ENCODE measurements at places on chromosomes 3 and 15.

DNA sequence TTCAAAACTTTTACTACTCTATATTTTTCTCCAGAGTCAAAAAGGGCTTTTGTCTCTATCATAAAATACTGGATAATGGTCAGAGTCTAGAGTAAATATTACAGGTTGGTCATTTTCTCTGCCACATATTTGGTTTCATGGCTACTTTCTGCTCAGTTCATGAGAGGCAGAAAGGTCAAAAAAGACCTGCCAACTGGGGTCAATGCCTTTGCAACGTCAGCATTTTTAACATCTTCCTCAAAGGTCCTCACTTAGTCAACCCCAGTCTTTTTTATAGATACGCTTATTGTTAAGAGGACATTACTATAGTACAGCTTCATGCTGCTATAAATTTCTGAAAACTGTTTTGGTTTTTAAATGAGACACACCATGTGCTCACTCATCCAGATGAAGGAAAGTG lies 312.1 kb upstream of the ARHGEF26 start:
- no peak for DNase-seq

DNA sequence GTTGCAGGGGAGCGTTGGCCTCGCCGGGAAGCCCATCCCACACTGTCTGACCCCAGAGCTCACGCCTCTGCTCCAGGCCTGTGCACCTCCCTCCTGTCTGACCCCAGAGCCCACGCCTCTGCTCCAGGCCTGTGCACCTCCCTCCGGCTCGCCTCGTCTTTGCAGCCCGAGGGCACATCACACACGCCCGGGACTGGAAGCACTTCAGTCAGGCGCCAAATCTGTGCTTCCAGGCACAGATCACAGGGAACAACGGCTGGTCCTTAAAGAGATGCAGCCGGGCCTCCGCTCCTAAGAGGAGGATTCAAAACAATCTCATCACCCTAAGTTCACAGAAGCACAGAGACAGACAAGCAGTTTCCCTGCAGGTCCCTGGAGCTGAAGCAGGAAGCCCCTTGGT lies 103.0 kb upstream of the RPL32 start:
- DNase-seq, result no peak

DNA sequence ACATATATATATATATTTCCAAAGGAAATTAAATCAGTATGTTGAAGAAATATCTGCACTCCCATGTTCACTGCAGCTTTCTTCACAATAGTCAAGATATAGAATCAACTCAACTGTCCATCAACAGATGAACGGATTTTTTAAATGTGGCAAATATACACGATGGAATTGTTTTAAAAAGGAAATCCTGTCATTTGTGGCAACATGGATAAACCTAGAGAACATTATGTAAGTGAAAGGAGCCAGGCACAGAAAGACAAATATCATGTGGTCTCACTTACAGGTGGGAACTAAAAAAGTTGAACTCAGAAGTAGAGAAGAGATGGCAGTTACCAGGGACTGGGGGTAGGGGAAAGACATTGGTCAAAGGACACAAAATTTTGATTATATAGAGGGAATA lies 253.7 kb downstream of the ULK4 start:
- no peak for DNase-seq

- DNase-seq, result no peak
These were observed 485 bp downstream of the PAK6 start for GRCh38 chr15:40239404-40239692.

- no peak for DNase-seq
These were observed 201.6 kb downstream of the SATB1 start for GRCh38 chr3:18223571-18223970.

GRCh38 chr3:9951126-9951525 lies 1.1 kb downstream of the PRRT3 start:
- no peak for DNase-seq

GRCh38 chr3:85652360-85652759 lies 693.6 kb downstream of the CADM2 start:
- no peak for DNase-seq

GRCh38 chr3:143366672-143367071 lies 247.1 kb downstream of the CHST2 start:
- no peak for DNase-seq

- no peak for DNase-seq
These were observed 1003.3 kb upstream of the NR2F2 start for GRCh38 chr15:95327183-95327525.

DNA sequence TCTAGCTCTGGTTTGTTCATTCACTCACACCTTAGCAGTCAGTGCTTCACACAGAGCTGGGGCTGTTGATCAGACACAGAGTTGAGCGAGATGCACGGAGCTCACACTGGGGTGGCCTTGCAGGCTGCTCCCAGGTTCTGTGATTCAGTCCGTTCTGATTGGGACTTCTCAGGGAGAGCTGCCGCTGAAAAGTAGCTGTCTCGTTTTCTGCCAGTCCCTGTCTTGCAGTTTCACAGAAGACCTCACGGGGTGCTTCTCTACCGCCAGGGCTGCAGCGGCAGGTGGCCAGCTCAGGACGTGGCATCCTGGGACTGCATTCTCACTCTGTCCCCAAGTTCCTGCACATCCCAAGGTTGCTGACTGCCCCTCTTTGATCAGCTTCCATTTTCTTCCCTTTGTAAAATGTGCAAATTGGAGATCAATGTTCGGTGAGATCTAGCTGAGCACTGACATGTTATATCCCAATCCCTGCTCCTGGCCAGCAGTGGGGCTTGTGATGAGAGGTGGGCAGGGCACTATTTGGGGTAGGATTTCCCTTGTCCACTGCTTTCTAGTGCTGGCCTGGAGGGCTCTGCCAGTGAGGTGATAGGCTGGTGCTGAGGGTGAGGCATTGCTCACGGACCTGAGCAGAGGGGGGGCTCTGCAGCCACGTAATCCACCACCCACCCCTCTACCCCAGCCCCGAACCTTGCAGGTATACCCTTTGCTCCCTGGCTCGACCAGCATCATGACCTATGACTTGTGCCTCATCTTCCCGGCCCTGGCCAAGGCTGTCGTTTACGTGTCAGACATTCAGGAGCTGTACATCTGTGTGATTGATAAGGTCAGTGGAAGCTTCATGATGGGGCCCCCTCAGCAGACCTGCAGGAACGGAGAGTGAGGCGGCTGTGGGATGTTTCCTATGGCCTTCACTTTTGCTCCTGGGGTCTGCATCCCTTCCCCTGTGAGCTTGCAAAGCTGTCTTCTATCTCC lies 5.3 kb upstream of the TXNRD3 start:
- DNase-seq, result no peak

DNA sequence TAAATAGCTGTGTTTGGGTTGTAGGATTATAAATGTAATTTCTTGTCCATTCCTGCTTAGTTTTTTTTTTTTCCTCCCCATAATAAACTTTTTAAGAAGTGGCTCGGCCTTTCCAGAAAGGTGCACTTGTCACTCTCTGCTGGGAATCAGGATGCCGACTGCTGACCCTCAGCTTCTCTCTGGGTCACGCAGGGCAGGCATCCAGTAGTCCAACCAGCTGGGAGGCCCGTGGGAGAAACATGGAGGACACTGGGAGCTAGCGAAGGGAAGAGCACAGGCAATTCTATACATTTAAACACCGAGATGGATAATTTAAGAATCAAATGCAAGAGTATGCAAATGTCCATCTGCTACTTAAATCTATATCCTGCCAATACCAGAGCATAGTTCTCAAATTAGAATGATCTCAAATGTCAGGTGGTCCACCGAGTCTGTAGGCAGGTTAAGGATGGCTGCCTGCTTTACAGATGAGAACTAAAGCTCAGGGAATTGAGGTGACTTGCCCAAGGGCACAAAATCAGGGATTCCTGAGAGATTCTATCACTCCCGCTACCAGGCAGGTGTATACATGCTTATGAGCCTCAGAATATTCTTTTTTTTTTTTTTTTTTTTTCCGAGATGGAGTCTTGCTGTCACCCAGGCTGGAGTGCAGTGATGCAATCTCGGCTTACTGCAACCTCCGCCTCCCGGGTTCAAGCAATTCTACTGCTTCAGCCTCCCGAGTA lies 64.5 kb downstream of the DAPK2 start:
- DNase-seq, result no peak

GRCh38 chr15:81360491-81360890 lies 13.5 kb downstream of the TMC3 start:
- no peak for DNase-seq

DNA sequence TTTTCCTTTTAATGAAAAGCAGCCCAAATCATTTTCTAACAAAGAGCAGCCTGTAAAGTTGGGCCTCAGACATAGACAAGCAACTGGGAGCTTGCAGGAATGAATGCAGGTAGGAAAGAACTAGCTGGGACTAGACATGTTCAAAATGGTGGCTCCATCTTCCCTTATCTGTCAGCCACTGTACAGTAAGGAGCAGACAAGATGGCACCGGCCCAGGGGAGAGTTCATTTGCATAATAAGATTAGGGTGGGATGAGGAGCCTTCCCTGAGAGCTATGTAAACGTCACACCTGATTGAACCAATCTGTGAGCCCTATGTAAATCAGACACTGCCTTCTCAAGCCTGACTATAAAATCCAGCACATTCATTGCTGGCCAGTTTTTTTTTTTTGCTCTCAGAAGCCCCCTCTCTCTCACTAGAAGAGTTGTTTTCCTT lies 59.7 kb upstream of the GK5 start:
- DNase-seq, result no peak

GRCh38 chr15:40037721-40038120 lies 1.3 kb downstream of the SRP14 start:
- DNase-seq, result no peak

GRCh38 chr3:24763393-24763792 lies 268.7 kb upstream of the THRB start:
- no peak for DNase-seq

GRCh38 chr15:90947577-90948357 lies 6.9 kb upstream of the RCCD1 start:
- DNase-seq, result no peak

Measured in DMS79 (cell line).